ENCODE measurements at places on chromosomes 5 and 9.
A peak's percentile ranks its signal among the peaks of the same experiment; 100 is the strongest.

GRCh38 chr5:26881901-26882300, 156.5 kb downstream of the CDH9 start:
- no peak for DNase-seq

- DNase-seq: no peak
Observed at GRCh38 chr5:68593211-68593671, 377.7 kb downstream of the PIK3R1 start.

DNA sequence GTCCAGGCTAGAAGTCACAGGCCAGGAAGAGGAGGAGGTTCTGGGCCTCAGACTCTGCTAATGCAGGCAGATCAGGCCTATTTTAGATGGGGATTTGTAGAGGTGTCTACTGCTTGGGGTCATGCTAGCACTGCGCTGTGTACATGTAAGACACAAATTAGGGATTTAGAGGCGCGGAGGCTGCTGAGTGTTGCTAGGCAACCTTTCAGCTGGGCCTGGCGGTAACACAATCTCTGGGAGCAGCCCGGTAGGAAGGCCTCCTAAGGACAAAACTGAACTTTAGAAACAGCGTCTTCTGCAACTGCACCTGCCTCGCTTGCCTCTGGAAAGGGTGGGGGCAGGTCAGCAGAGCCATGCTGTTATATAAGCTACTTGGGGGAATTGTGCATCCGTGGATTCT, 147.9 kb downstream of the MACROH2A1 start:
- DNase-seq: no peak

DNA sequence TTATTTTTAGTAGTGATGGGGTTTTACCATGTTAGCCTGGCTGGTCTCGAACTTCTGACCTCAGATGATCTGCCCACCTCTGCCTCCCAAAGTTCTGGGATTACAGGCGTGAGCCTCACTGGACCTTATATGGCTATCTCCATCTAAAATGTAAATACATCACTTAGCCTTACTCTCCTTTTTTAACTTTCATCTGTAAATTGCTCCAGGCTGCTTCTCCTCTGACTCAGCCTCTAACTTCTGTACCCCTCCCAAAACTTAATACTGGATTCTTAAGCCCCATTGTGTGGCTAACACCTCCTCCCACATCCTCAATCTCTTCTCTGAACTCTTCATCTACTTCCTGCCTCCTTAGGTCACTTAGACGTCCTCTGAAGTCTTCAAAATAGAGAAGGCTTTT, 4.0 kb downstream of the SNX30 start:
- DNase-seq: no peak

DNA sequence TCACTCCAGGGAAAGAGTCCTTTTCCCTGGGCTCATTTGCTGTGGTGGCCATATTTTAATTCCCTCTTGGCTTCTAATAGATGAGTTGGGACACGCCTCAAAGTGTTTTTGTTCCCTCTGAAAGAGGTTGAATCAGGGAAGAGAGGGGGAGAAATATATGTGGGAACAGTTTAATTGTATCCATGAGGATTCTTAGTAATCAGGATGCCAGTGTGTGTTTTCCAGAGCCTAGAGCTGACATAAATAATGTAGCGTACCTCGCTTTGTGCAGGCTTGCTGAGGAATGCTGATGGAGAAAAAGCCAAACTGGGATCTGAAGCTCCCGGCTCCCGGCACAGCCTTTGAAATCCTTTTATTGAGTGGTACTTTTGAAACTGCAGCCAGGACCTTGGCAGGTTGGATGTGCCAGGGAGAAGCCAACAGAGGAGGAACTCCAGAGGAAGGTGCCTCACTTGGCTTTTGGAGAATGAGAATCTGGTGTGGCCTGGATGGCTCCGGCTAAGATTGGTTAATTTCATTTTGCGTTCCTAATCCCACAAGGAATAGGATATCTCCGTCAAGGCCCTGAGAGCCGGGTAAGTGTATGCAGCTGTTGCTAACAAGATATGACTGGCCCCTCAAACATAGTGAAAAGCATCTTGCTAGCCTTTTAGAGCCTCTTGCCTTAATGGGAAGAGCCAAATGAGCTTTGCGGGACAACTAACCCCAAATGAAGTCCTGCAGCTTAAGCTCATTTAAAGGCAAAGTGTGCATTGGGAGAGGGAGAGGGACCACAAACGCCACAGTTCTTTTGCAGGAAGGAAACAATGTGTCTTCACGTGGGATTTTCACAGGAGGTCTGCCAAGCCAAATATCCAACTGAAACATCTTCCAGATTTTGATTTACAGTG, 471.1 kb upstream of the WWC1 start:
- no peak for DNase-seq

DNA sequence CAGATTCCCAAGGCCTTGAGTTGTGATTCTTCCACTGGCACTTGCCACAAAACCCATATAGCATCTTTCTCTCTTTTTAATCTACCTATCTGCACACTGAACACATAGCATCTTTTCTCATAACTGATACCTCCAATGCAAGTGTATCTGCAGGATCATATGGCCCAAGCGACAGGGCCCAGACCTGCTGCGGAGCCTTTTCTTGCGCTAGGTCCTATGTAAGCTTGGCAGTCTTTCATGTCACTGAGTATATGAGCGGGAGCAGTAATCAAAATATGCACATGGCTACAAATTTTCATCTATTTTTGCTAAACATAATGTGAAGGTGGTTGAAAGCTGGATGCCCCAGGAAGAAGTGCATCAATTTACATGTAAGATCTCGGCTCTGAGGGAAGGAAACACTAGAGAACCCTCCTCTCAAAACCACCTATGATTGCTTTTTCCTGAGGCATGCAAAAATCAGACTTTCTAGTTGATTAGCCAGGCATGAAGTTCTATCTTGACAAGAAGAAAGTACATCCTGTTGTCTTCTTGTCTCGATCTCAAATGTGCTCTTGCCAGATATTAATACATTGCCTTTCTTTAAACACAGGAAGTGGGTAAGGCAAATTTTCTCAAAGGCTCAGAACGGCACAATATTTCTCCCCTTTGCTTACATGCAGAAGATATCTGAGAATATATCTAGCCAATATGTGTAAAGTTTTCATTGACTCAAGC, 26.9 kb upstream of the CEMIP2 start:
- DNase-seq: no peak

- no peak for DNase-seq
Observed at GRCh38 chr9:123642291-123643278, 286.6 kb downstream of the CRB2 start.

- DNase-seq: no peak
Observed at GRCh38 chr5:93235761-93236160, 345.3 kb downstream of the NR2F1-AS1 start.

- DNase-seq: no peak
Observed at GRCh38 chr5:75623846-75624245, 12.6 kb downstream of the ANKDD1B start.

DNA sequence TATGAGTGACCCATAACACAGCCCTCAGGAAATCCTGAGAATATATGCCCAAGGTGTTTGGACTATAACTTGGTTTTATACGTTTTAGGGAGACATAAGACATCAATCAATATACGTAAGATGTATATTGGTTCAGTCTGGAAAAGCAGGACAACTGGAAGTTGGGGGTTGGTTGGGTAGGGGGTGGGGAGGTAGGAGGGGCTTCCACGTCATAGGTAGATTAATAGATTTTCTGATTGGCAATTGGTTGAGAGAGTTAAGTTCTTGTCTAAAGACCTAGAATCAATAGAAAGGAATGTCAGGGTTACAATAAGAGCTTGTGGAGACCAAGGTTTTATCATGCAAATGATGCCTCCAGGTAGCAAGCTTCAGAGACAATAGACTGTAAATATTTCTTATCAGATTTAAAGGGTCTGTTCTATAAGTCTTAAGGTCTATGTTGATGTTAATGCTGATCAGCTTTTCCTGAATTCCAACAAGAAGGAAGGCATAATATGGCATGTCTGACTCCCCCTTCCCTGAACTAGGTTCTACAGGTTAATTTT, 2267.7 kb upstream of the ACO1 start:
- no peak for DNase-seq

- no peak for DNase-seq
Observed at GRCh38 chr5:132098151-132098594, 24.6 kb downstream of the CSF2 start.

- DNase-seq: no peak
Observed at GRCh38 chr5:87243161-87243844, 24.4 kb upstream of the RASA1 start.

DNA sequence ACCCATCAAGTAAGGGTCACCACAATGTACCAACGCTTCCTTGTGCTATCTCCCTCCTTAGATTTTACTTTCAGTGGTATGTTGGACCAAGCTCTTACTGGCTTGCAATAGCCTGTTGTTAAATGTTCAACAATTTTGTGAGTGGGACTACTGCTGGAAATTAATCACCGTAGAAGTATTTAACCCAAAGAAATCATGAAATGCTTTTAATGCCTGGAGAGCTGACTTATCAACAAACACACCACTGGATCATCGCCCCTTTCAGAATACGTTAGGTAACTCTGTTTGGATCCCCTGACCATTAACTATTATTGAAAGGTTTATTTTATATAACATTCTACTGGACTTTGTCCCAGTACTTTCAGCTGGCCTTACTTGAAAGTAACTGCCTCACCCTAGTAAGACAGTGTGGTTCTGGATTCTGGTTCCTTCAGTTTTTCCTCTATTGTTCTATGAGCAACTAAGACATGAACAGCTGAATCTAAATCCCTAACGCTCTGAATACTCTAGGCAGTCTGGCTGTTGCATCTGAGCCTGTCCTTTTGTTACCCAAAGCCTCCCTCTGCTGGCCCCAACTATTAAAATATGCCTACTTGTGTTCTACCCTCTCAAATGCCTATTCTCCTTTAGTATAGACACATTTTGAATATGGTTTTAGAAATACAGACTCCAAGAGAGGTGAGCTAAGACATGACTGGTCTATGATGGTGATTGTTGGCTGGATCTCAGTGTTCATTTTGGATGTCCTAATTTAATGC, 1203.4 kb upstream of the DMAC1 start:
- no peak for DNase-seq

DNA sequence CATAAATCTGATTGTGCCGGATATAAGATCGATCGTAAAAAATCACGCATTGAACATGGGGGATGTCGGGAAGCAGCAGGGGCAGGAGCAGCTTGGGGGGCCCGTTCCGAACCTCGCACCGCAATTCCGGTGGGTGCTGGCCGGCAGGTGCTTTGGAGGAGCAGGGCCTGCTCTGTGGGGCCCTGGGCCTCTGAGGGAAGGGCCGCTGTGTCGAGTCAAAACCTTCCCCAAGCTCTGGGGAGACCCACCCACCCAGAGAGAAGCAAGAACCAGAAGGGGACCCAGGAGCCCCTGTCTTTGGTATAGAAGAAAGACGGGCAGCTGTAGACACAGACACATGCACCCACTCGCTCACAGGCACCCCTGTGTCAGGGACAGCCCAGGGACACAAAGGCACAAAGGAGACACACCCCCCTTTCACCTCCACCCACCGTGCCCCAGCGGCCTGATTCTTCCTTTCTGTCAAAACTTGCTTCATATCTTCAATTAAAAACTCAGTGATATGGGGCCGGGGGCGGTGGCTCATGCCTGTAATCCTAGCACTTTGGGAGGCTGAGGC, 49.4 kb upstream of the ZBTB43 start:
- DNase-seq: no peak

- no peak for DNase-seq
Observed at GRCh38 chr5:76667495-76667894, 44.3 kb upstream of the F2RL2 start.

DNA sequence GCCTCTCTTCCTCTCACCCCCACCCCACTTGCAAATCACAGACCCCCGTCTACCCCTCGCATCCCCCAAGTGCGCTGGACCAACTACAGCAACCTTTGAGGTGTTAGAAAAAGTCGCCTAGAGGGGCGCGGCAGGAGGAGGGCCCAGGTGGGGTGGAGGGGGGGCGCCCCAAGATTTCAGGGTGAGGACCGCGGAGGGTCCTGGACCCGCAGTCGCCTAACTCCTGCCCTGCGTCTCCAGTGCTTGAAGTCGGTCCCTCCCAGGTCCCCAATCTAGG, 379 bp upstream of the EGFLAM start:
- DNase-seq: no peak

DNA sequence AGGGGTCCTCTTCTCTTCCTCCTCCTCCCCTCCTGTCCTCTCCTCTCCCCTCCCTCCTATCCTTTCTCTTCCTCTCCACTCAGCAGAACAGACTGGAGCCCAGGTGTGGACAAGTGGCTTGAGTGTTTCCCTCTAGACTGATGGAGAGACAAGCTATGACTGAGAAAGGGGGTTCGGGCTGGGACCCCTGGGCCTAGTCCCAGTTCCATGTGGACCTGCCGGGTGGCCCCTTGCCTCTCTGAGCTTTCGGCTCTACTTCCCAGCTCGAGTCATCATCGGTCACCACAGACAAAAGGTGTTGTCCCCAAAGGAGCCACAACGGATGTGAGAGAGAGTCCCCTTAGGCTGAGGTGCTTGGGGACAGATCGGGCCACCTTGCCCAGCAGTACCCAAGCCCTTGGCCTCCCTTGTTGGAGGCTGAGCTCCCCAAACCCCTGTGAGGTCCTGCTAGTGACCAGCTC, 3.4 kb upstream of the RXRA start:
- DNase-seq: peak; percentile 13

GRCh38 chr9:131899296-131900228, 159.7 kb upstream of the RAPGEF1 start:
- DNase-seq: no peak

- no peak for DNase-seq
Observed at GRCh38 chr9:34089311-34089710, 37.2 kb downstream of the DCAF12 start.

DNA sequence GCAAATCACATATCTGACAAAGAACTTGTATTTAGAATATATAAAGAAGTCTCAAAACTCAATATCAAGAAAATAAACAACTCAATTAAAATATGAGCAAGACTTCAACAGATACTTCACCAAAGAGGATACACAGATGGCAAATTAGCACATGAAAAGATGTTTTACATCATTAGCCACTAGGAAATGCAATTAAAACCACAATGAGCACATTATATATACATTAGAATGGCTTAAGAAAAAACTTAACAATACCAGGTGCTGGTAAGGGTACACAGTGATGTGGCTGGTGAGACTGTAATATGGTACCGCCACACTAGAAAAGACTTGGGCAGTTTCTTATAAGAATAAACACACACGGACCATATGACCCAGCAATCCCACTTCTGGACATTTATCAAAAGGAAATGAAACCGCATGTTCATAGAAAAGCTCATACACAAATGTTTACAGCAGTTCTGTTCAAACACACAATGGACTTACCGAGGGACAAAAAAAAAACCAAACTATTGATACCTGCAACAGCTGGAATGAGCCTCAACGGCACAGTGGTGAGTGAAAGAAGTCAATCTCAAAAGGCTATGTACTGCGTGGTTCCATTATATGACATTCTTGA, 27.6 kb downstream of the SEMA4D start:
- no peak for DNase-seq

DNA sequence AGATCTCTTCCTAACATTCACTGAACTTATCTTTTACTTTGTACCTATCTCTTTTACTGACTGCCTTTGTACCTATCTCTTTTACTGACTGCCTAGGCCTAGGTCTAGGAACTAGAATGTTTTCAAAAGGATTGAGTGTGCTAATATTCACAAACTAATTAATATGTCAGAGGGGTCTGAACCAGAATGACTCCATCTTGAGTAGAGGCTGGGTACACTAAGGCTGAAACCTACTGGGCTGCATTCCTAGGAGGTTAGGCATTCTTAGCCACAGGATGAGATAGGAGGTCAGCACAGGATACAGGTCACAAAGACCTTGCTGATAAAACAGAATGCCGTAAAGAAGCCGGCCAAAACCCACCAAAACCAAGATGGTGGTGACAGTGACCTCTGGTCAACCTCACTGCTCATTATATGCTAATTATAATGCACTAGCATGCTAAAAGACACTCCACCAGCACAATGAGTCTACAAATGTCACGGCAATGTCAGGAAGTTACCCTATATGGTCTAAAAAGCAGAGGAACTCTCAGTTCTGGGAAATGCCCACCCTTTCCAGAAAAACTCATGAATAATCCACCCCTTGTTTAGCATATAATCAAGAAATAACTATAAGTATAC, 2.5 kb upstream of the RHOBTB3 start:
- DNase-seq: no peak

Measured in glutamatergic neuron (in vitro differentiated cells).